ENCODE measurements at places on chromosomes 1 and 21. TPM values are rescaled to one million over a fixed set of nuclear protein-coding genes. Genes with fewer than 3 reads are reported as not detected.

CFAP107 gene
- total RNA-seq, result not detected

C1orf141 gene
- not detected for total RNA-seq

SNX7 gene
- 78.9 TPM for total RNA-seq

PTPRF gene
- total RNA-seq, result 13.0 TPM

GOLT1A gene
- not detected for total RNA-seq

CA6 gene
- not detected for total RNA-seq

KRTAP12-2 gene
- not detected for total RNA-seq

ELAPOR1 gene
- 0.36 TPM for total RNA-seq

LCE1A gene
- total RNA-seq, result not detected

C1QC gene
- 2.2 TPM for total RNA-seq

NES gene
- total RNA-seq, result 1.5 TPM

KCNJ15 gene
- total RNA-seq, result 10.1 TPM

All from osteoblast (primary cell).